ENCODE measurements at places on chromosomes 7 and 10.

- peak; percentile 79 for DNase-seq
Measured at GRCh38 chr10:79375321-79376077, 28.2 kb downstream of the PPIF start.

DNA sequence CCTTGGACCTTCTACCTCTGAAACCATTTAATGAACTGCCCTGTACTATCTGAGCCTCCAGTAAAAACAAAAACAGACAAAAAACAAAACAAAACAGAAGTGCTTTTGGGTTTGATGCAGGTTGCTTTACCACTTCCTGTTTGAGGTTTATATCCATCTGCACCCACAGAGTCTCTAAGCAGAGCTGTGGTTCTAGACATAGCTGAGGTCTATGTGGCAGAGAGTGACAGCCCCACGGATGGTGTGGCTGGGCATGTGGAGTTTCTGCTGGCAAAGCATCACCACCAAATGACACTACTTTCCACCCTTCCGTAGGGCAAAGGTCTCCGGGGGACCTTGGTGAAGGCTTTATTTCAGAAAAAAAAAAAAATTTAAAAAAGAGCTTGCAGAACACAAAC is 754.2 kb downstream of the GRID1 start:
- no peak for DNase-seq

DNA sequence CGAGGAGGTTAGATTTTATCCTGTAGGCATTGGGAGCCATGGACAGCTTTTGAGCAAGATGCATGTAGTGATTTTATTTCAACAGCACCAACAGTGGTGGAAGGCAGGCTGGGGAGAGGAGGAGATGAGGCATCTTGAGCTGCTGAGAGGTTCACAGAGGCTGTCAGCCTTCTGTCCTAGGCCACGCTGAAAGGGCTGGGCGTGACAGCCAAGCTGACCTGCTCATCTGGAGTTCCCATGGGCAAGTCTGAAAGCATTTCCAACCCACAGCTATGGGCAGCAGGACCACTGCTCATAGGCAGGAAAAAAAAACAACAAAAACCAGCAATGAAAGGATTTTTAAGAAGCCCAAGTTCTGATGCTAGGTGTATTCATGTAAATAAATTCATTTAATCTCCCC is 7.7 kb downstream of the NEURL1 start:
- no peak for DNase-seq

GRCh38 chr10:110074298-110074697 is 66.5 kb downstream of the ADD3 start:
- no peak for DNase-seq

GRCh38 chr7:11779864-11780674 is 51.9 kb downstream of the THSD7A start:
- no peak for DNase-seq

All from PC-3 (cell line).